ENCODE measurements at places on chromosomes 5 and 9.

DNA sequence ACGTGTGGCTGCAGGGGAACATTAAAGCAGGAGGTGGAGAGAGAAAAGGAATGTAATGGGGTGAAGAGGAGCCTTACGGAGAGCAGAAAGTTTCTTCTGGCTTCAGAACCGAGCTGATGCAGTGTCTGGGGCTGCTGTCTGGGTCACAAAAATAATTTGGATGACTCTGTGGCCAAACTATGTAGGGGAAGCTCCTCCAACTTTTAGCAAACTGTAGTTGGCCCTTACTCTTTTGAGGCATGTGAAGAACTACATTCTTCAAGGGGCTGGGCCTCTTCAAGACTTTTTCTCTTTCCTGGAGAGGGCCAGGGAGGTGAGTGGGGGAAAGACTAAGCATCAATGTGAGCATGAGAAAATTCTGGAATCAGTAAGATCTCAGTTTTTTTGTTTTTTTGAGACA lies 31.9 kb upstream of the SPARC start:
- no peak for DNase-seq

GRCh38 chr5:86030753-86031152 lies 587.0 kb upstream of the COX7C start:
- peak; percentile 29 for DNase-seq

GRCh38 chr9:75186767-75187380 lies 98.6 kb downstream of the OSTF1 start:
- DNase-seq = peak; percentile 5

DNA sequence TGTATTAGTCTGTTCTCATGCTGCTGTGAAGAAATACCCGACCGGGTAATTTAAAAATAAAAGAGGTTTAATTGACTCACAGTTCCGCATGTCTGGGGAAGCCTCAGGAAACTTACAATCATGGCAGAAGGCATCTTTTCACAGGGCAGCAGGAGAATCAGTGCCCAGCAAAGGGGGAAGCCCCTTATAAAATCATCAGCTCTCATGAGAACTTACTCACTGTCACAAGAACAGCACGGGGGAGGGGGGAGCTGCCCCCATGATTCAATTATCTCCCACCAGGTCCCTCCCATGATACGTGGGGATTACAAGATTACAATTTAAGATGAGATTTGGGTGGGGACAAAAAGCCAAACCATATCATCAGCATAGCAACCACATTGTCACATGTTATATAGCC lies 102.5 kb downstream of the GPBP1 start:
- DNase-seq = no peak

DNA sequence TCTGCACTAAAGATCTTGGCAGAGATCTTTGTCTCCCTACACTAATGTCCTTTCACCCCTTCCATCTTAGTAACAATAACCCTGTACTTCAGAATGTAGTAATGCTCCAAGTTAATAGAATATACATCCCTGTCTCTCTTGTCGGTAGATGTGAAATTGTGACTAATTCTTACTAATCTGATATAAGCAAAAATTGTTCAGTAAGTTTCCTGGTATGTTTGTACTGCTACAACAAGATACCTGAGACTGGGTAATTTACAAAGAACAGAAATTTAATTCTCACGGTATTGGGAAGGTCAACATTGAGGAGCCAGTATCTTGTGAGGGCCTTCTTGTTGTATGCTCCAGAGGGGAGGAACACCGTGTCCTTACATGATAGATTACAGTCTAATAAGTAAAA lies 1686.6 kb upstream of the CDH9 start:
- no peak for DNase-seq

All from RPMI8226 (cell line).